ENCODE measurements at places on chromosomes 2 and 18. TPM values are rescaled to one million over a fixed set of nuclear protein-coding genes. Genes with fewer than 3 reads are reported as not detected.

DNA sequence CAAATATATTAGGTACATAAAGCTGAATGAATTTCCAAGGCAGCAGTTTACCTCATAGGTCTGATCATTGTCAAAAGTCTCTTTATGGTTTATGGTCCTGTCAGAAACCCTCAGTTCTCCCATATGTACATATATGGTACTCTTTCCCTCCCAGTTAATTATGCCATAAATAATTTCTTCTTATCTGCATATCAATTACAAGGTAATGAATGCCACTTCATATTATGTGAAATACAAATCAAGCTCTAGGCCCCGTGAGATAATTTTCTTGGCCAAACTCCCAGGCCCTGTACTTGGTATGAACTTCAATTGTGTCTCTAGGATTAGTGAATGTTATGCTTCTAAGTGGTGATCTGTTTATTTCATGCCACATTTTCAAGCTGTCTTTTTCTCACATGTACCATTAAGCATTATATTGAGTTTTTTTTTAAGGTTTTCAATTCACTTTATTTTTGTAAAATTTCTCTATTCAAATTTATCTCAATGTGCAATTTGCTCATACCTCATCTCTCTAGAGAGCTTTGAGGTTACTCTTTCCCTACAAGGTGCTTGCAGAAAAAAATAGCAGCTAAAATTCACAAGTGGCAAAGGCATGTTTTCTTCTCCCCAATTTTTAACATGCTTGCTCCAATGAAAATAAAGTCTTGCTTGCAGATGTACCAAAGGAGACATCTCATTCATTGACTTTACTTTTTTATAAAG is 430.6 kb upstream of the VRK2 start:
- H3K36me3 ChIP-seq, result no peaks in the 10 kb centered on the region
- H3K4me1 ChIP-seq, result no peaks in the 10 kb centered on the region

DNA sequence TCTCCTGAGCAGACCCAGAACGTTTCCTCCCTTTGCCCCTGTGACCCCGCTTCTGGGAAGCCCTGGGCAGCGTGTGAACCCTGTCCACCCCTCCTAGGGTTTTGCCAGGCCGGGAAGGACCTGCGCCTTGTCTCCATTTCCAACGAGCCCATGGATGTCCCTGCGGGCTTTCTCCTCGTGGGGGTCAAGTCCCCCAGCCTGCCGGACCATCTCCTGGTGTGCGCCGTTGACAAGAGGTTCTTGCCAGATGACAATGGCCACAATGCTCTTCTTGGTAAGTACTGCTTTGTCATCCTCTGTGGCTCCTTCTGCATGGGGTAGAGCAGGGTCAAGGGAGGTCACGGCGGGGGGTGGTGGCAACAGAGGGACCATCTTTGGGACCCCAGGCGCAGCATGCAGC is 32.5 kb downstream of the GREB1 start:
- no peak overlapping the region for H3K4me3 ChIP-seq
- no peaks in the 10 kb centered on the region for H3K4me1 ChIP-seq
- no peaks in the 10 kb centered on the region for H3K27me3 ChIP-seq
- no peaks in the 10 kb centered on the region for H3K36me3 ChIP-seq

DNA sequence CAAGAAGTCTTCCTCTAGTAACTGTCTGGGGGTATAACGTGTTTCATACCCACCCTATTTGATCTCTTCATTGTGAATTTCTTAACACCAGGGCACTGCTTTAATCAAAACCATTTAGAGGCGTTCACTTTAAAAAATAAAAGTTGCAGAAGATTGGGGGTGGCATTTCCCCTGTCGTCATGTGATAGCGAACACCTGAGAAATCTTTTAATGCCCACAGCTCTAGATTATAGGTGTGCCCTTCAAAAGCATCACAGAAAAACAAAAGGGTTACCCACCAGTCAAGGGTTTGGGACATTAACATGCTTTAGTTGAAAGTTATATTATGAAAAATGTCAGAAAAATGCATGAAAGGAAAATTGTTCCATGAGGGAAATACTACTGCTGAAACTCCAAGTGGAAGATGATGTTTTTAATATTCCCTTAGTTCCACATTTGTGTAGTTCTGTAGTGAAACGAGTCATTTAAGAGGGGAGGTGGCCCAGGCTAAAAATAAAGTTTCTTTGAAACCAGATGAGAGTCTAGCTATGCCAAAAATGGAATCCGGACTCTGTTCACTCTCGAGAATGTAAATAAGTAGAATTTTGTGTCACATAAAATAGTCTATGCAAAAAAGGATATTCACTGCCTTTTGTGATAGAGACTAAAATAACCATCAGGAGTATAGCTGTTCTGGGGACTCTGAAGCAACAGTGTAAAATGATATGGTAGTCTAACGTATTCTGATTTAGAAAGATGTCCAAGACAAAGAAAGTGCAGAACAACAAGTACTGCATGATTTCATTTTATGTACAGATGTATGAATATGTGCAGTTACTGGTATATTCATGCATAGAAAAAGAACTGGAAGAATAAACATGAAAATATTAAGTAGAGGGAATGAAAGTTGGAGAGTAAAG is 95.3 kb downstream of the TMEM247 start:
- H3K27ac ChIP-seq, result no peak overlapping the region
- H3K4me3 ChIP-seq, result no peak overlapping the region
- no peaks in the 10 kb centered on the region for H3K4me1 ChIP-seq
- no peak for DNase-seq

DNA sequence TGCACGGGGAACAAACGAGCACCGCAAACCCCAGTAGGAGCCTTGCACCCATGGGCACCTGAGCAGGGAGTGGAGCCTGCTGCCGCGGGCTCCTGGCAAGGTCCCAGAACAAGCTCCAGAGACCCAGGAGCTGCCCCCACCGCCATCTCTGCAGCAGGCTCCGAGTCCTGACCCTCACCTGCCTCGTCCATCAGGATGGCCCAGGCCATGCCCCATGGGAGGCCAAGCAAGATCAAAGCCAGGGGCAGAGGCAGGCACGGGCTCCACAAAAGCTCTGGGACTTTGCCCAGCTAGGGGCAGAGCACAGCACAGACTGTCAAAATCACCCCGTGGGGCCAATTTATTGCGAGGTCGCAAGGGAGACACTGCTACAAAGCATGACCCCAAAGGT is 43.6 kb downstream of the GPC1 start:
- H3K27ac ChIP-seq, result no peak overlapping the region
- H3K27me3 ChIP-seq, result no peaks in the 10 kb centered on the region
- no peaks in the 10 kb centered on the region for H3K36me3 ChIP-seq
- H3K4me3 ChIP-seq, result no peak overlapping the region

- H3K4me3 ChIP-seq, result no peak overlapping the region
- H3K4me1 ChIP-seq, result no peaks in the 10 kb centered on the region
- H3K36me3 ChIP-seq, result no peaks in the 10 kb centered on the region
- H3K27ac ChIP-seq, result no peak overlapping the region
These were observed 323.9 kb downstream of the SLC8A1 start for GRCh38 chr2:40127890-40128557.

DNA sequence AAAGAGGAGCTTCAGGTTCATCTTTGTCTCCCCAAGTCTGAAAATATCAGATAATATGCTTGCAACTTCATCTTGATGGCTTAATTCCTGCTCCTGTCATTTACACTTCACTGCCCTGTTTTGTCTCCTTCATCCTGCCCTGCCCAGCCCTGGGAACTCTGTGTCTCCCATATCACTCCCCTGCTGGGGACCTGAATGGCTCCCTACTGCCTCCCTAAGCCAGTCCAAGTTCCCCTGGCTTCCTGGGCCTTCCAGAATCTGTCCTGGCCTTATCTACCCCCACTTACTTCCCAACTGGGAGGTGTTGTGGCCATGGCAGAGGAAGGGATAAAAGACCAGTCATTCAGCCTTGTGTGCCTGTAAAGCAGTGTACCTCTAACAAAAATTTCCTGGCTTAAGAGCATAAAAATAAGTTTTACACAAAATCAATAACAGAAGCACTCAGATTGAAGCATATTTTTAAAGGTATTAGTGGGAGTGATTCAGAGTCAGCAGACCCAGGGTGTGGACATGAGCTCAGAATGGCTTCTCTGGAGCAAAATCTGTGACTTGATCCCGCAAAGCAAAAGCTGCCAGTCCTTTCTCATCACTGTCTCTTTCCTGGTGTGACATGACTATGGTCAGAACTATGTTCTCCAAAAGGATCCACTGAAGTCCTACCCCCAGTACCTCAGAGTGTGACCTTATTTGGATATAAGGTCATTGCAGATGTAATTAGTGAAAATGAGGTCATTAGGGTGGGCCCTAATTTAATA is 59.1 kb downstream of the INO80C start:
- no peak for DNase-seq
- no peaks in the 10 kb centered on the region for H3K27me3 ChIP-seq
- H3K27ac ChIP-seq, result no peak overlapping the region
- H3K4me1 ChIP-seq, result no peaks in the 10 kb centered on the region
- no peak overlapping the region for H3K4me3 ChIP-seq

- no peak overlapping the region for H3K4me3 ChIP-seq
- no peak for DNase-seq
- no peak overlapping the region for H3K27ac ChIP-seq
- H3K4me1 ChIP-seq, result no peaks in the 10 kb centered on the region
- H3K27me3 ChIP-seq, result no peaks in the 10 kb centered on the region
These were observed 98.6 kb downstream of the CDH2 start for GRCh38 chr18:28078298-28078697.

CFAP65 gene
- not detected for total RNA-seq

C2orf76 gene
- total RNA-seq, result 19.6 TPM

ZDBF2 gene
- total RNA-seq, result 7.6 TPM

Measured in CD8-positive, alpha-beta memory T cell (primary cell).